Breast epithelium (tissue), 4 donors: ENCODE measurements at places on chromosomes 4 and X. TPM values are rescaled to one million over a fixed set of nuclear protein-coding genes. Genes with fewer than 3 reads are reported as not detected.
A peak's percentile ranks its signal among the peaks of the same experiment; 100 is the strongest.

Gene FGFBP1
- total RNA-seq = not detected

DNA sequence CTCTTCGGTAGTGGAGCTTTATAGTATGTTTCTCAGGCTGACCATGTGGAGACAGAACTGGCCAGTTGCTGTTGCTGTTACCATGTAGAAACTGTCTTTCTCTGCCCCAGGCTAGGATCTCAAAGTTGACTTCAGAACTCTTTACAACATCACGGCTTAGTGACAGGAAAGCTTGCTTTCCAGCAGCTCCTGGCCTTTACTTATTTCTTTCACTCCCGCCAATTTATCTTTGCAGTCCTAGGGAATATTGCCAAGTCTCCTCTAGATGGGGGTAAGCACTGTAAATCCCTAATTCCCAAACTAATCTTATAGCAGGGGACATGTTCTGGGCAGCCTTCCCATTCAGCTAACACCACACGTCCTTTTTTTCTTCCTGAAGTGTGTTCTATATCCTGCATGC, 631.6 kb downstream of the SPRY1 start:
- H3K27ac ChIP-seq = no peak overlapping the region
- no peaks in the 10 kb centered on the region for H3K27me3 ChIP-seq
- no peak for DNase-seq
- H3K36me3 ChIP-seq = no peaks in the 10 kb centered on the region
- H3K4me3 ChIP-seq = no peak overlapping the region

Gene UGT2B17
- 0.98 TPM for total RNA-seq

GRCh38 chr4:69640289-69640688, 847 bp upstream of the UGT2A2 start:
- no peaks in the 10 kb centered on the region for H3K27me3 ChIP-seq
- H3K36me3 ChIP-seq = no peaks in the 10 kb centered on the region
- DNase-seq = no peak
- H3K4me1 ChIP-seq = no peaks in the 10 kb centered on the region

Gene SLC25A5
- total RNA-seq = 164 TPM

- H3K4me1 ChIP-seq = no peaks in the 10 kb centered on the region
- DNase-seq = no peak
- H3K4me3 ChIP-seq = no peak overlapping the region
Measured at GRCh38 chr4:139853309-139853708, 187.7 kb downstream of the MGST2 start.

DNA sequence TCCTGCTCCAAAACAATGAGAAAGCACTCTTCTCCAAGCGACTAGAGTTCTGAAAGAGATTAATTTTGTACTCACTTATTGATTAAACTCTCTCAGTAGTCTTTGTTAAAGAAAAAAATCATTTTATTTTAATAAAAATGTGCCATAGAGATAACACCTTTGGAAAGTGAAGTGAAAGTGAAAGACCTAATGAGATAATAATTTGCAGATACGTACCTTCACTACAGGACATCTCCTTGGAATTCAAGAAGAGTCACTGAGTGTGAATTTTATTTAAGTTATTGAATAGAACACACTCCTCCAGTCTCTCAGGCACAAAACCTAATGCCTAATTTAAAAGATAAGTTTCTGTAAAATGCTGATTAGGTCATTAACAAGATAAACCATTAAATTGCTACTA, 1070.6 kb upstream of the GRID2 start:
- no peaks in the 10 kb centered on the region for H3K4me1 ChIP-seq
- H3K27ac ChIP-seq = no peak overlapping the region
- H3K27me3 ChIP-seq = no peaks in the 10 kb centered on the region

- H3K36me3 ChIP-seq = no peaks in the 10 kb centered on the region
- H3K27me3 ChIP-seq = peaks cover 20% of the 10 kb centered on the region
- peaks cover 4% of the 10 kb centered on the region for H3K4me1 ChIP-seq
- DNase-seq = peak; percentile 70
Measured at GRCh38 chr4:157220371-157220881, at the start of gene GRIA2. Gene GRIA2, plus strand, starts transcription at chr4:157220728. Its CDS starts 315 bp downstream, at chr4:157221043.

- H3K4me1 ChIP-seq = no peaks in the 10 kb centered on the region
- H3K36me3 ChIP-seq = no peaks in the 10 kb centered on the region
- H3K27ac ChIP-seq = no peak overlapping the region
- no peak for DNase-seq
- peaks cover 68% of the 10 kb centered on the region for H3K27me3 ChIP-seq
Measured at GRCh38 chrX:69535661-69536060, 31.5 kb downstream of the NALF2 start.

DNA sequence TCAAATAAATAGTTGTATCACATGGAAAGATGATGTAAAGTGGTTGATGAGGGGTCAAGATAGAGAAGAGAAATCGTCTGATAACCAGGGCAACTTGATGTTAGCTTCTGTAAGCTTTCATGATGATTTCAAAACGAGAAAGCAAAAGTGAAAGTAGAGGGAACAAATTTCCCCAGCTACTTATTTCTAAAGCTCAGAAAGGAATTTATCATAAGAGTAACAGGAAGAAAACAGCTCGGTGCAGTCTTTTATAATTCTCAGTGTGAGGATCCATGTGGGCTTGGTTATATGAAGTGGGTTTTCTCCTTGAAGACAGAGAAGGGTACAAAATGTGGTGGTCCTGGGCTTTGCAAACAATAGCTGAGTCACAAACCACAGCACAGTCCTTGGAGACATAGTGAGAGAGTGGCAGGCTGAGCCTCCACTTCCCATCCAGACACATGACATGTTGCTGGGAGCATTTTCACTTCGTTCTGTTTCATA, 32.1 kb upstream of the GLRA2 start:
- H3K27me3 ChIP-seq = no peaks in the 10 kb centered on the region
- no peak for DNase-seq
- H3K36me3 ChIP-seq = no peaks in the 10 kb centered on the region
- H3K4me1 ChIP-seq = no peaks in the 10 kb centered on the region
- H3K27ac ChIP-seq = no peak overlapping the region

GRCh38 chr4:138450546-138451275, 208.6 kb upstream of the SLC7A11 start:
- H3K27me3 ChIP-seq = no peaks in the 10 kb centered on the region
- no peaks in the 10 kb centered on the region for H3K4me1 ChIP-seq
- H3K4me3 ChIP-seq = no peak overlapping the region
- H3K36me3 ChIP-seq = no peaks in the 10 kb centered on the region
- DNase-seq = no peak

DNA sequence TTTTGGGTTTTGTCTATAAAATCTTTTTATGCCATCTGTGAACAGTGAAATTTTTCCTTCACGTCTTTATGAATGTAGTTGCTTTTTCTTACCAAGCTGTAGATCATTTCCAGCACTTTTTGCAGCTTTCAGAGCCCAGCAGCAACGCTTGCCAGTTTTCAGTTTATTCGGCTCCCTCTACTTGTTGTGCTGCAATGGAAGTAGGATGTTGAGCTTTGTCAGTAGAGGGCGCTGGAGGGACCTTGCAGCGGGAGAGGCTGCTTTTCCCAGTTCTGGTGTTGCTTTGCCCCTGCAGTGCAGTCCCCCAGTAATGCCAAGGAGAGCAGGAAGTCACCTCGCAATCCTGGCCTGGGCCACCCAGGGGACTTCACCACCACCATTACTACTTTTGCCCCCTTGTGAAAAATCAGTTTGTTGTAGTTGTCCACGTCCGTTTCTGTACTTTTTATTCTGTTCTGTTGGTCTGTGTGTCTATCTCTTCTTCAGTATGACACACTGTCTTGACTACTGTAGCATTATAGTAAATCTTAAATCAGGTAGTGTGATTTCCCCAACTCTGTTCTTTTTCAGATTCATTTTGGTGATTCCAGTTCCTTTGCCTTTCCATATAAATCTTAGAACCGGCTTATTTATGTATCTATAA, 21.8 kb downstream of the CMC4 start:
- H3K4me1 ChIP-seq = no peaks in the 10 kb centered on the region
- no peaks in the 10 kb centered on the region for H3K27me3 ChIP-seq
- DNase-seq = no peak
- H3K27ac ChIP-seq = no peak overlapping the region
- H3K36me3 ChIP-seq = no peaks in the 10 kb centered on the region
- H3K4me3 ChIP-seq = no peak overlapping the region

Gene PNMA6F
- total RNA-seq = not detected
